ENCODE measurements at places on chromosomes 3 and 15.

GRCh38 chr3:37984051-37984450, 6.5 kb upstream of the VILL start:
- no peak for DNase-seq

- no peak for DNase-seq
Observed at GRCh38 chr3:40852712-40853111, 328.0 kb downstream of the ZNF621 start.

DNA sequence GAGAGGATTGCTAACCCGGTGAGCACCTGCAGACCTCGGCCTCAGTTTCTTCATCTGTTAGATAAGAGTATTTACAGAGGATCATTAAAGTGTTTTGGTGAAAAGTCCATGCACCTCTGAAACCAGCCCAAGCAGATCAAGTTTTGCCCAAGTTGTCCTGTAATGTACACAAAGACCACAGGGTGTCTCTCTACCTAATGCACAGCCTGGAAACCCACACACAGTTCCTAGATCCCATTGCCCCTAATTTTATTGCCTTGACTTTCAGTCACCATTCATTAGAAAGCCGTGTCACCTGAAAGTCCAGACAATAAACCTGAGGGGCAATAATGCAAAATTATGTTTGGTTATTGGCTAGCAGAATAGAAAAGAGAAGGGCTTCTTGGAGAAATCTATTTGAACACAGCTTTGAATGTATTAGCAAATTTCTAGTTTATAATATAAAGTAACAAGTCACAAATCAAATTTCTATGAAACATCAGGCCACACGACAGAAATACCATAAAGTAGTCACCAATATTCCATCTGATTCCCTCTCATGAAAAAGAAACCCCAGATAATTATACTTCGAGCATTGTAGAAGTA, 161.3 kb upstream of the SLC2A2 start:
- no peak for DNase-seq

DNA sequence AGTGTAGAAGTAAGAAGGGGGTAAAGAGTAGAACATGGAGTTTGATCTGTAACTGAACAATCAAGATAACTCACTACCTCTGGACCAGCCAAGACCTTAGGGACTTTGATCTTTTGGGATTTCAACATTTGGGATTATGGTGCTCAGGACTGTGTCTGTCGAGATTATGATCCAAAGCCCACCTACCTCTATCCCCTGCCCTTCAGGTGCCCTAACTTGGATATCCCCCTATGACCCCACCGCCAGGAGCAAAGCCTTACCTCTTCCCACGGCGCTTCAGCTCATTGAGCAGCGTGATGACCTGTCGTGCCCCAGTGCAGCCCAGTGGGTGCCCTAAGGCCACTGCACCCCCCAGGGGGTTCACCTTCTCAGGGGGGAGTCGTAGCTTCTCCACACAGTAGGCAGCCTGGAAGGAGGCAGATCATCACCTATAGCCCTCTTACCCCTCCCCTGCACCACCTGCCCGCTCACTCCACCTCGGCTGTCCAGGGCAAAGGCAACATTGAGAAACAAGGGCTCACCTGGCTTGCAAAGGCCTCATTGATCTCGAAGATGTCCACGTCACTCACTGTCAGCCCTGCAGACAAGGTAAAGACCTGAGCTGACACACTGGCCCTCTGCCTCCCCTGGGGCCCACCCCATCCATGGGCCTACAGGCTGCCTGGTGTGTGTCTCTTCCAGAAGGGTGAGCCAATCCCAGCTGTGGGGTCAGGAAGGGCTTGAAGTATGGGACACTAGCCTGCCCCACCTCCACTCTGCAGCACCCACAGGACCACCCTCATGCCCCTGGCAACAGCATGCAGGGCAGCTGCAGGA, 11.4 kb downstream of the ACAA1 start:
- no peak for DNase-seq

DNA sequence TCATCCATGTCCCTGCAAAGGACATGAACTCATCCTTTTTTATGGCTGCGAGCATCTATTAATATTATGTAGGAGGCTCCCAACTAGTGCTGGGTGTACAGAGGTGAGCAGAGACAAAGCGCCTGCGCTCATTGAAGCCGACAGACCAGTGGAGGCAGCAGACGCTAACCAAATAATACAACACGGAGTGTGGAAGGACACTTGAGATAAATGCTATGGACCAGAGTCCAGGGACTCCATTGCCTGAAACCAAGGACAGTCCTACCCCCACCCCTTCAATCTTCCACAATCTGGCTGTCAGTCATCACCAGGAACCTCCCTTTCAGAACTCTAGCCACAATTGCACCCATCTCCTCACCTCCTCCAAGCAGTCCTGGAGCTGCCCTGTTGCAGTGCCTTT, 41.5 kb downstream of the KLHL6 start:
- no peak for DNase-seq

- DNase-seq: no peak
Observed at GRCh38 chr3:108951820-108952501, 1.7 kb downstream of the GUCA1C start.

- DNase-seq: no peak
Observed at GRCh38 chr3:42830437-42831320, 21.4 kb downstream of the ACKR2 start.

DNA sequence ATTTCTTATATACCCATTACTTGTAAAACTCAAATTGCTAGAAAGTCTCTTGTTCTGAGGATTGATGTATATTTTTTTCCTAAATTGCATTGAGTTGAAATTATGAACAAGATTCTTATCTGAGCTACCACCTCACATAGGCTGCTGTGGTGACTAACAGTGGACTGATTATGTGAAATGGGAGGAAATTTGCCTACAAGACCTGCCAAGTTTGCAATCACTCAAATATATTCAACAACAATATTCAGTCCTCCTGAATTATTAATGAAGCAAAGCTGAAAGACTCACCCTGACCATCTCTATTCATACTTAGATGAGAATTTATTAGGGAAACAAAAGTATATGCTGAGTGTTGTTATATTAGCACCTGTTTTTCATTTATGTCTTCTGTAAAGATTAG, 412.6 kb upstream of the SEMA6D start:
- no peak for DNase-seq

DNA sequence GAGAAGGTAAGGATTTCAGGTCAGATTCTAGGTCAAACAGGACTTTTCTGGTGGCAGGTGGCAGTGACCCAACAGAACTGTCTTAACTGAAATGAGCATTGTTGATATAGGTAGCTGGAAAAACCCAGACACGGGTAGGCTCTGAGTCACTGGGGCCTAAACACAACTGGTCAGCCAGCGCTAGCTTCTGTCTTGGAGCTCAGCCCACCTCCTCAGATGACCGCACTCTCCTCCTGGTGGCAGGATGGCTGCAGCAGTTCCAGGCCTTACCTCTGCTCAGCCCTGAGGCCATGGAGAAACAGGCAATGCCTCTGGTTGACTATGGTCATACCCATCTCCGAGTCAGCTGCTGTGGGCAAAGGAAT, 61.1 kb upstream of the GATA2 start:
- DNase-seq: no peak

GRCh38 chr3:12829404-12829803, 12.0 kb downstream of the RPL32 start:
- DNase-seq: no peak

GRCh38 chr3:189260556-189261493, 89.1 kb downstream of the TPRG1 start:
- DNase-seq: no peak

GRCh38 chr3:183275418-183275817, 22.4 kb downstream of the B3GNT5 start:
- DNase-seq: no peak

DNA sequence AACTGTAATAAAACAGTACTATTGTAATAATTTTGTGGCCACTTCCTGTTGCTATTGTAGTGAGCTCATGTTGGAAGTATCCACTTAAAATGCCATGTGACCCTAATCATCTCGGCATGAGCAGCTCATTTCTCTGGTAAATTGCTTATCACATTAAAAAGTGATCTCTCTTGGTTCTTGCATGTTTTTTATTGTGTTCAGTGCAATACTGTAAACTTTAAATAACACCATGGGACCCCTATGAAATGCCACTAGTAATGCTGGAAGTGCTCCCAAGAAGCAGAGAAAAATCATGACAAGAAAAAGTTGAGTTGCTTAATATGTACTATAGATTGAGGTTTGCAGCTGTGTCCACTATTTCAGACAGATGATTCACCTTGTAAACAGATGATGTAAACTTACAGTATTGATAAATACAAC, 45.6 kb downstream of the NMD3 start:
- DNase-seq: no peak

All from memory B cell (primary cell).